ENCODE measurements at places on chromosomes 4 and X.

- no peak for DNase-seq
Observed at GRCh38 chr4:85113706-85114105, 147.2 kb upstream of the WDFY3 start.

- no peak for DNase-seq
Observed at GRCh38 chr4:11894977-11895376, 466.3 kb upstream of the HS3ST1 start.

DNA sequence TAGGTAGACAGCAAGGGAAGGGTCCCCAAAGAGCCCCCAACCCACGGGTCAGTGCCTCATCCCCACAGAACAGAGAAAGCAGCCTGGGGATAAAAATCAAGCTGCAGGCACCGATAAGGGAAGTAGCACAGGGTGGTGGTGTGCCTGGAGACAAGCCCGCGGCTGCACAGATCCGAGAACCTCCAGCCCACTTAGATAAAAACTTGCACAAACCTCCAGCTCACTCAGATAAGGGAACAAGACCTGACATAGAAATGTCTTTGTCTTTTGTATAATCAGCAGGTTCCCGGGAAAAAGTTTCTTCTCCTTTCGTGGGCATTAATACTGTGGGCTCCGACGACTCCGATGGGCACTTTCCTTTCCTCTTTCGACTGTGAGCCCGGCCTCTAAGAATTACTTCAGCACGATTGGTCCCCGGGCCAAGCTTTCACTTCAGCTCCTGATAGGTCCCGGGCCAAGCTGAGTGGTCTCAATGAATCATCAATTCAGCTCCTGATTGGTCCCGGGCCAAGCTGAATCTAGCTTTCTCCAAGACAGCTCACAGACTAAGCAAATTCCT lies 32.4 kb downstream of the PRDX4 start:
- DNase-seq = no peak

- DNase-seq = no peak
Observed at GRCh38 chr4:40525752-40526598, 103.7 kb downstream of the RBM47 start.

GRCh38 chr4:176308441-176308840 lies 11.3 kb upstream of the SPCS3 start:
- no peak for DNase-seq

GRCh38 chr4:17719106-17719505 lies 62.3 kb downstream of the FAM184B start:
- DNase-seq = no peak

- no peak for DNase-seq
Observed at GRCh38 chr4:167614866-167615265, 380.6 kb upstream of the SPOCK3 start.

GRCh38 chr4:74005528-74005927 lies 7.1 kb upstream of the CXCL5 start:
- DNase-seq = no peak

GRCh38 chrX:108332281-108332680 lies 105.9 kb downstream of the COL4A6 start:
- DNase-seq = no peak

DNA sequence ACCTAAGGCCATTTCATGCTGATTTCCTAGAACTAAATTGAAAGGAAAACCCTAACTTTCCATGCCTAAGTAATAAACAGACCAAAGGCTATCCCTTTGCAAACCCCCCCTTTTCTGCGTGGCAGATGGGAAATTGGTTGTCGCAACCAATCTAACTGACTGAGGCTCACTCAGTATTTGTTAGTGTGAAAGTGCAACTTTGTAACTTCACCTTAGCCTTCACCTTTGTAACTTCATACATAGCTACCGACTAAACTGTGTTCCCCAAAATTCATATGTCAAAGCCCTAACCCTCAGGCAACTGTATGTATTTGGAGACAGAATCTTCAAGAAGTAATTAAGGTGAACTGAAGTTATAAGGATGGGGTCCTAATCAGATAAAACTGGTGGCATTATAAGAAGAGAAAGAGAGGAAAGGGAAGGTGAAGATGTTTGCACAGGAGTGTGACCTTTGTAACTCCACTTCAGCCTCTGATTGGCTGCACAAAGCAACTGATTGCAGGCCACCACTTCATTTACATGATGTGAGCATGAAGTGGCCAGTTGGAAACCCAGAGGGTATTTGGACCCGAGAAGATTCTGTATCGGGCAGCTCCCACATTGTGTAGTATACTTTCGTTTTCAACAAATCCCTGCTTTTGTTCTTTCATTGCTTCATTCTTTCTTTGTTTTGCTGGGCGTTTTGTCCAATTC lies 4.9 kb upstream of the TMEM33 start:
- no peak for DNase-seq

GRCh38 chrX:150841456-150842197 lies 56.8 kb downstream of the CD99L2 start:
- DNase-seq = no peak

DNA sequence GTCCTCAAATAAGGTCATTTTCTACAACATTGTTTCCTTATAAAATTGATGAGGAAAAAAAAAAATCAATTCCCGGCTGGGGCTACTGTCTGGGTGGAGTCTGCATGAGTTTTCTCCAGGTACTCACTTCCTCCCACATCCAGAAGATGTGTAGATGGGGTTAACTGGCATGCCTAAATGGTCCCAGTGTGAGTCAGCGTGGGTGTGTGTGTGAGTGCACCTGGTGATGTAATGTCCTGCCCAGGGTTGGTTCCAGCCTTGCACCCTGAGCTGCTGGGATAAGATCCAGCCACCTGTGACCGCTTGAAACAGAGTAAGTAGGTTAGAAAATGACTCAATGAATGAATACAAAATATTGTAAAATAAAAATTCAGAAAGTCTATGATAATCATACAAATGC lies 11.1 kb downstream of the USP26 start:
- DNase-seq = no peak

DNA sequence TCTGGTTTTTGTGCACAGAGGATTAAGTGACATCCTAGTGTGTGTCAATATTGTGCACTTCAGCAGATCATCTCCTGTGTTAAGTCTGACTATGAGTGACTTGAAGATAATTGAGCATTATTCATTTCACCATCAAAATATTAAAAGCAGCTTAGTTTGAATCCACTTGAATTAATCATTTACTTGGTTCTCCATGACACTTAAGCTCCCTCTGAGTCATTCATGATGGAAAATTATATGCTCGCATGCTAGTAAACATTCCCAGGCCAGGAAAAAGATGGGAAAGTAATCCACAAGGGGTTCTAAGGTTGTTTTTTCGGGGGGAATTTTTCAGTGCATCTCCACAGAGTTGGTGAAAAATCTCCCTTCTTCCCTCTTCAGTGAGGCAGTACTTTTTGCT lies 97.2 kb upstream of the EOLA2 start:
- no peak for DNase-seq

- DNase-seq = no peak
Observed at GRCh38 chrX:100719139-100719538, 12.8 kb downstream of the SYTL4 start.

DNA sequence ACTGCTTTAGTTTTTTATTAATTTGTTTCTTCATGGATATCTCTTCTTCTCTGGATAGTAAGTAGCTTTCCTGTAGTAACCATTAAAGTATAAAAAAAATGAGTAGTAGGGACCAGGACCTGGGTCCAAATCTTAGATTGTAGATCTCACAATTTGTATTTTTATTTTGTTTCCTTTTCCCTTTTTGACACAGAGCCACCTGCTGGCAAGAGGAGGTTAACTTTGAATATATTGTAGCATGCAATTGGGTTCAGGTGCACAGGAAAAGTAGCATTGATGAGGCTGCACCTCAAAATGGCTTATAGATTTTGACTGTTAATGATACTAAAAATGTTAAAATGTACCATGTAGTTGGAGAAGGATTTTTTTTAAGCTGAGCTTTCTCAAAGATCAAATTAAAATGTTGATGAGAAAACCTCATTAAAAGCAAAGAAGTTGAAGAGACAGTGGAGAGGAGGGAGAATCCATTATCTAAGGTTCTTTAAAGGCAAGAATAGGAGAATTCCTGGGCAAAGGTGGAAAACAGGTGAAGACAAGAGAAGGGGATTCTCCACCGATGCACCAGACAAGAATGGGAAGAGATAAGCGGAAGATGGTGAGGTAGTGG lies 48.3 kb upstream of the HPGDS start:
- DNase-seq = peak; percentile 22

All from NCI-H69 (cell line).